ENCODE measurements at places on chromosomes 2 and 18.

- no peak for DNase-seq
Measured at GRCh38 chr18:46279673-46280072, 175.5 kb downstream of the HAUS1 start.

DNA sequence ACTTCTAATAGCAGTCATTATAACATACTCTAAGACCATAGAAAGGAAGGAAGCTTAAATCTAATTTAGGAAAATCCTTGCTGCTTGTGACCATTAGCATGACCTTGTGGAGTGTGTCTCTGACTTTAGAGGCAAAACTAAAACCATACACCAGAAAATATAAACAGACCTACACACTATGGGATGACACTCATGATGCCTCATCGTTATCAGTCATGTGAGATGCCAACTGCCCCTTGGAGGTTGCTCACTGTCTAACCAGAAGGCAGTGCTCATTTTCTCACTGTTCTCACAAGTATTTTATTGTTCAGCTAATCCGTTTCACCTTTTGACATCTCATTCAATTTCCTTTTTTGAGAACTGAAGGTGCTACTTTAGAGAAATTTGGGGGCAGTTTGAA lies 376.9 kb downstream of the RND3 start:
- no peak for DNase-seq

DNA sequence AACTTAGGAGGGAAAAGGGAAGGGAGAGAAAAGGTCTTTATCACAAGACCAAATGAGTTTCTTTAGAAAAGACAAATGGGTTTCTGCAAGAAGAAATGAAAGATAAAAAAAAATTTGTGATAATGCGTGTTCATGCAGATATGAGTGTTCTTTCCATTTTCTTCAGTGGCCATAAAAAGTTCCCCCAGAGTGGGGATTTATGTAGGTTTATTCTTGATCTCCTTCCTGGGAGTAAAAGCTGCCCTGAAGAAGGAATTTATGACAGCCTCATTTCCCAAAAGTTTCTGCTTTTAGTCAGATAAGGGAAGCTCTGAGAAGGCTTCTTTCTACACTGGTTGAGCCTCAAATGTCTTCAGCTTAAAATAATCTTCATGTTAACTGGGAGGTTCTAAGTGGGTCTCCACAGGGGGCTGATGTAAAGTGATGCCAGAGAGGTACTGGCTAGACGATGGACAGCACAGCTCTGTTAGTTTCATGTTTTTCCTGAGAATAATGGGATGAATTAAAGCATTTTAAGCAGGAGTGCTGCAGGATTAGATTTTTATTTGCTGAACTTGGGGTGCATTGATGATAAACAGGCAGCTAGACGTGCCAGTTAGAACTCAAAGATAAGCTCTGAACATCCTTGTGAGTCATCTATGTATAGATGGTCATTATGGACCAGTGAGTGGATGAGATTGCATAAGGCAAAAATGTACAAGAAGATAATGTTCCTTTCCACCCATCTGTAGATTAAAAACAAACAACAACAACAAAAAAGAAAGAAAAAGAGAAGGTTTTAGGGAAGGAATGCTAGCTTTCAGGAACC lies 99.4 kb upstream of the MSH2 start:
- DNase-seq: no peak

DNA sequence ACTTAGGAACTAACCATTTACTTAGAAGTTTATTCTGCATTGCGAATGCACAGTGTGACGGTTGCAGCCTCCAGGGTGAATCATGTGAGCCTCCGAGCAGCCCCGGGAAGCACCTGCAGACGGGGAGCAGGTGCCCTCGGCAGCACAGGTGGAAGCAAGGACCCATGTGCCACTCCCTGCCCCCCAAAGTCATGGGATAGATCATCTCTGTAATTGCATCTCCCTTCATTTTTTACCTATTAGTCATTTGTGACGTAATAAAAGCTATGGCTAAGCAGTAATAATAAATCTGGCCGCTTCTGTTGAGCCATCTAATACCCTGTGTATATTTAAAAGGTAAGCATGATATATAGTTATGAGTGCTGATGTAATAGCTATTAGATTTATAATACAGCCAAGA lies 97.2 kb downstream of the PTGR3 start:
- DNase-seq: no peak

DNA sequence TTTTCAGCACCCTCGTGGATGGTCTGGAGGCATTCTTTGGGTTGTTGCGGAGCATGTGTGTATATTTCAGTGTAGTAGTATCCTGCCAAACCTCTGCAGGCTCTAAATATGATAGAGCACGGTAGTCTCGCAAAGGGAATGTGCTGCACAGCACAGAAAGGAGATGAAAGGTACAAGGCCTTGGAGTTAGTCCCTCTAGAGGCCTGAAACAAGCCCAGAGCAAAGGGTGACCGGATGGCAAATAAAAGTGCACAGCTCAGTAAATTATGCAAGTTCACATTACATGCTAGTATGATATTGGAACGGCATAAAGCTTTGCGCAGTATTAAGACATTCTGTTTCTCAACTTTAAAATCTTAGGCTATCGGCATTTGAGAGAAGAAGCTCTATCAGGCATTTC lies 294.5 kb upstream of the REV1 start:
- no peak for DNase-seq

- no peak for DNase-seq
Measured at GRCh38 chr2:218070587-218070986, 1.5 kb downstream of the RUFY4 start.

DNA sequence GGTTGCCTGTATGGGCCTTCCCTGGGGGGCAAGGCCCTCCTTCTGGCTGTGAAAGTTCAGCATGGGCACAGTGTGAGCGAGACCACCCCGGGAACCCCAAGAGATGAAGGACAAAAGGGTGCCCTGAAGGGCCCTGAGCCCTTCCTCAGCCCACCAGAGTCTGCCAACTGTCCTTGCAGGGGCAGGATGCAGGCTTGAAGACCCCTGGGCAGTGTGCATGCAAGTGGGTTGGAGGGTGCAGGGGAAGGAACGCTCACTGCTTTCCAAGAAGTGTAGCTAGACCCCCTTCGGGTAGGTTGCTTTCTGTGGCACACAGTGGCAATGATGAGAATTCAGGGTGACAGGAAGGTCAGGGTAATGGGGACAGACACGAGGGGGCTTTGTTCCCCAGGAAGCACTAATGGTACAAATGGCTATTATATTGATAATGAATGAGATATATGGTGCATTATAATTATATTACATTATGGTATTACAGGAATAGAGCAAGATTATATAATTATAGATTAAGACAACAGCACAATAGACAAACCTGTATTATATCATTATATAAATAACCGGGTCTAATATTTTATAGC lies 228.7 kb downstream of the ATAD2B start:
- DNase-seq: no peak

- no peak for DNase-seq
Measured at GRCh38 chr2:3254442-3254941, 123.1 kb downstream of the EIPR1 start.

GRCh38 chr2:226115102-226115831 lies 684.4 kb downstream of the IRS1 start:
- no peak for DNase-seq

DNA sequence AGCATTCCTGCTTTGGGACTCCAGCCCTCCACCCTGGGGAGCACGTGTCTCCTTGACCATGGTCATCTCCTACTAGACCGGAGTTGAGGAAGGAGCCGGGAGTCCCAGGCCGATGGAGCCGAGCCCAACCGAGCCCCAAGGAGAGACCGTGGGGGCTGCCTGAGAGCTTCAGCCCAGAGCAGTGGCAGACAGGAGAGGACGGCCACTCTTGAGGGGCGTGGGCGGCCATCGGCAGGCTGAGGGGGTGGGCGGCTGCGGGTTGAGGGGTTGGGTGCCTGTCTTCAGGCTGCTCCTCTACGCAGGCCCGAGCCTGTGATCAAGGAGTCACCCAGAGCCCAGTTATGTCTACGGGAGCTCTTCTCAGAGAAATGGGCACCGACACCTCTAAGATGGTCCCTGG lies 158.7 kb downstream of the PXDN start:
- no peak for DNase-seq

- no peak for DNase-seq
Measured at GRCh38 chr2:8893474-8893873, 56.1 kb upstream of the KIDINS220 start.

- DNase-seq: no peak
Measured at GRCh38 chr2:25361261-25362048, 19.7 kb upstream of the DNMT3A start.

All from stimulated activated CD8-positive, alpha-beta memory T cell treated with anti-CD3 and anti-CD28 coated beads, Interleukin-2, amount 100 ng/mL, for 48 hours (primary cell).